HT-29 (cell line): ENCODE measurements at places on chromosomes 12 and 14.

- DNase-seq = no peak
Observed at GRCh38 chr12:24500831-24501230, 448.1 kb downstream of the BCAT1 start.

DNA sequence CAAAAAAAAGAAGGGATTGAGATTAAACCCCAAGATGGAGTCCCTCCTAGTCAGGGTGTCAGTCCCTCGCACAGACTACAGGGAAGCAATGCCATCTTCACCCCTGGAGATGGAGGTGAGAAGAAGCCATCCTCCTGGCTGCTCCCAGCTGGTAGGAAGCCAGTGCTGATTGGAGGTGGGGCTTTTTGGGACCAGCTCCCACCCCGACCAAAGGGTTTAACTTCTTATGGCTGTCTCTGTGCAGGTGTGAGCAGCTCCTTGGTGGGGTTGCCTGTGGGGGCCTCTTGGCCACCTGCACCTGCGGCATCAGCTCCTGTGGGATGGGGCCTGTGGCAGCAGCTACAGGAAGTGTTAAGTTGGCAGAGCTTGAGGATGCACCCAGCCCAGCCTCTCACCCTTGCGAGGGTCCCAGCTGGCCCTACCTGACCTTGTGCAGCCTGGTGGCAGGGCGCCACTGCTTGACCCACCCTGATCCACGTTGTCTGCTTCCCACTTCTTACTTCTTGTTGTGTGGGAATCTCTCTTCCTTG, 3.8 kb upstream of the KRT86 start:
- no peak for DNase-seq

DNA sequence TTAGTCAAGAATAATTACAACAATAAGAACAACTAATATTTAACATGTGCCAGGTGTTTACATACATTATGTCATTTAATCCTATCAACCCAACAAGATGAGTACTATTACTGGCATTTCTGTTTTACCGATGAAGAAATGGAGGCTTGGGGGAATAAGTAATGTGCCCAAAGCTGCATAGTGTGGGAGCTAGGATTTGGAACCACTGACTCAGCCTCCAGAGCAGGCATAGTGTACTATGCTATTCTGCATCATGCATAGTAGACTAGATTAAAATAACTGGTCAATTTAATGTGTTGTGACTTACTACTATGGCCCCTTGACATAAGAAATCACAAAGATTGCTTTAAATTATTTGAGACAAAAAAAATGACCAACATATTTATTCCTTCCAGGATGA, 9.5 kb downstream of the GPR19 start:
- no peak for DNase-seq

DNA sequence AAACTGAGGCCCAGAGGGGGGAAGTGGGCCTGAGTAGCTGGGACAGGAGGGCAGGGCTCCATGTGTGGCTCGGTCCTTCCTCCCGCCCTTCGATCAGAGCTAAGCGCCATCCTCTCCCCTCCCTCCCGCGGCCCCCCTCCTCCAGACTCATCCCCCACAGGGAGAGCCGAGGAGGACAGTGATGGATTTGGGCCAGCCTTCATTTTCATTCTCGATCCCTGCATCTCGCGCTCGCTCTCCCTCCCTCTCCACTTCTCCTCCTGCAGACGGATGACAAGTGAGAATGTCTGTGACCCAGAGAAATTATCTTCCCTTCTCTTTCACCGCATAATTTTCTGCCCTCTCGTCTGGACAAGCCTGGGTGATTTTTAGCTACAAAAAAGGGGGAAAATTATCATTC, 183.3 kb downstream of the RBM19 start:
- no peak for DNase-seq

- no peak for DNase-seq
Observed at GRCh38 chr12:123267991-123268843, 3.4 kb downstream of the CDK2AP1 start.
